ENCODE measurements at places on chromosomes 5 and 9.

DNA sequence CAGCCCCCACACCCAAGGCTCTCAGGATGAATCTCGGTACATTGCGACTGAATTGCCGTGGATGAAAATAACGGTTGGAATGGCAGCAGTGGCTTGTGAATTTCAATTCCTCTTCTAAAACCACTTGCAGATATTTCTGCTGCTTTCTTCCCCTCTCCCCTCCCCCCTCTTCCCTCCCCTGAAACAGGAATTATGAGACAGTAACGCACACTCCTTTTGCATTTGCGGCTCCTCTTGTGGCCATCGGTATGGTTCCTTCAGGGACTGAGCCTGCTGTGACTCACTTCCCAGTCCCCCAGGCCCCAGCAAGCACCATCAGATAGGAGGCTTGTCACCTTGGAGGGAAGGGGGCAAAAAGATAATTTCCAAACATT lies 9.7 kb downstream of the DCANP1 start:
- no peak for DNase-seq

GRCh38 chr5:2721385-2722138 lies 29.9 kb downstream of the IRX2 start:
- DNase-seq: no peak

GRCh38 chr5:42434047-42434724 lies 10.9 kb downstream of the GHR start:
- no peak for DNase-seq

DNA sequence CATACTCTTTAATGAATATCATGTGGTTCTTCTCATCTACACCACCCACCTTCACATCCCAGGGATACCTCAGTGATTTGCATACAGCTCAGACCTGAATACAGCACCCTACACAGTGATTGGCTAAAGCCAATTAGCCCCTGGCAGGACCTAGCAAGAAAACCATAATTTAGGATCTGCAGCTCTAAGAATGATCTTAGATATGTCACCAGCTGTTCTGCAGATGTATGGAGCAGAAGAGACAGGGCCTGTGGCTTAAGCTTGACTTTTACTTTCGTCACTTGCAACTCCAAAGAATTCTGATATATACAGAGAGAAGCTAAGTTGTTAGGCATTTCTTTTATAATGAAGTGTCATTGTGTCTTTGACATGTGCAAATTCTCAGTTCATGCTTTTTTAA lies 483.2 kb upstream of the C9orf72 start:
- DNase-seq: no peak

DNA sequence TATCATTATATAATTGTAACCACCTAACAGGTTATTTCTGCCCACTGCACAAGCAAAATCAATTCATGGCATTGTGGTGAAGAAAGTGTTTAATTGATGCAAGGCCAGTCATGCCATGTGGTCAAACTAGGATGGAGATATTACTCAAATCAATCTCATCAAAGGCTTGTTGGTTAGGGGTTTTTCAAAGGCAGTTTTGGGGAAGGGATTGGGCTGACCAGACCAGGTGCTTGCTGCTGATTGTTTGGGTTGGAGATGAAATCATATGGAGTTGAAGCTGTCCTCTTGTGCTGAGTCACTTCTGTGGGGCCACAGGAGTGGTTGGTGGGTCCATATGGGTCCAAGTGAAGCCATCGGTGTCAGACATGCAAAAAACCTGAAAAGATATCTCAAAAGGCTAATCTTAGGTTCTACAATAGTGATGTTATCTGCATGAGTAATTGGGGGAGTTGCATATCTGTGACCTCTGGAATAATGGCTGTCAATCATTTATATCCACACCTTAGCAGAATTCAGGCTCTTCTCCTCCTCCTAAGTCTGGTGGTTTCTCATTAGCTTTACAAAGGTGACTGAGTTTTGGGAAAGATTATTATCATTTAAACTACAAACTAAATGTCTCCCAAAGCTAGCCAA lies 44.9 kb downstream of the HMGCS1 start:
- DNase-seq: no peak

GRCh38 chr5:915946-916345 lies 23.3 kb downstream of the TRIP13 start:
- no peak for DNase-seq

GRCh38 chr9:91037511-91038482 lies 236.2 kb downstream of the SYK start:
- DNase-seq: no peak

GRCh38 chr5:127206320-127207113 lies 84.1 kb upstream of the MEGF10 start:
- DNase-seq: no peak

GRCh38 chr5:167713896-167714295 lies 577.5 kb upstream of the WWC1 start:
- no peak for DNase-seq

DNA sequence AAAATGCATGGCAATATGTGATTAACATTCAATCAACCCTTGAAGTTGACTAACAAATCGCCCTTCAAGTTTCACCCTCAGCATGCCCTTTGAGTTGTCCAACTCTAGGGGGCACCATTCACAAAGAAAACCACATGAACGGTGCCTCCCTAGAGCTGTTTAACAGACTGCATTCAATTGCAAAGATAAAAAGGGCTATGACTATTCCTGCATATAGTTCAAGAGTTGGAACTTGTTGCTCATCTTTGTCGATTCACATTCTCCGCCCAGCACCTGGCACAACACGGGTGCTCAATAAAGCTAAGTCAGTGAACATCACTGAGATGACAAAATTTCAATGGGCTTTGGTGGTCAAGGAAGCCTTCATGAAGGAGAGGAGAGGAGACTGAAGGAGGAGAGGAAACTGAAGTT lies 69.6 kb upstream of the SLC30A5 start:
- DNase-seq: no peak

GRCh38 chr5:152572812-152573211 lies 167.7 kb upstream of the NMUR2 start:
- no peak for DNase-seq

DNA sequence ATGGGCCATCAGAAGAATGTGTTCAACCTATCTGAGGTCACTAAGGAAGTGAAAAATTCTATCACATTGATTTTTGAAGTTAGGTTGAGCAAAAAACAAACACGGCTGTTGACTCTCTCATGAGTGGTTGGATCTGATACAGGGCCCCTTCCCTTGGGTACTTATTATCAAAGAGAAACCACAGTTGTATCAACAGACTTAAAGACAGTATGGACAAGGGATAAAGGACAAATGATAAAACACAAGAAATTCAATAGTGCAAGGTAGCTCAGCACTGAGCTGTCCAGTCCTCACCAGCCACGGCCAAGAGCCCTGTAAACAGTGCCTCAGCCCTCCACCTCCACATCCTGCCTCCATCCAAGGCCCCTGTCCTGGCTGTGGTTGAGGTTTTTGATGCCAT lies 86.9 kb downstream of the UBE2QL1 start:
- no peak for DNase-seq

DNA sequence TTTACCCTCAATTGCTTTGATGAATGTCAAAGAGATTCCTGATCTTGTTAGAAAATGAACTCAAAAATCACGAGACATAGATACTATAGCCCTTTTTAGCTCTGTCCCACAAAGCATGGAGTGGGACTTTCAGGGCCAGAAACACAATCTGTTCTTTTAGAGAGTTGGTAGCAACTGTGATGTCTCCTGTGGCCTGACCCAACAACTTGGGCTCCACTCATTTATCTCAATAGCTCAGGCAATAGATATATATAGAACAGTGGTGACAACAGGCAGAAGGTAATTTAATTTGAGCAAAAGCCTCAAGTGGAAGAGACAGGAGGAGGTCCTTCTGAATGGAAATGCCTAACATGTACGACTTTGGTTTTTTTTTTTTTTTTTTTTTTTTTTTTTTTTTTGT lies 25.2 kb downstream of the TLR4 start:
- DNase-seq: no peak

DNA sequence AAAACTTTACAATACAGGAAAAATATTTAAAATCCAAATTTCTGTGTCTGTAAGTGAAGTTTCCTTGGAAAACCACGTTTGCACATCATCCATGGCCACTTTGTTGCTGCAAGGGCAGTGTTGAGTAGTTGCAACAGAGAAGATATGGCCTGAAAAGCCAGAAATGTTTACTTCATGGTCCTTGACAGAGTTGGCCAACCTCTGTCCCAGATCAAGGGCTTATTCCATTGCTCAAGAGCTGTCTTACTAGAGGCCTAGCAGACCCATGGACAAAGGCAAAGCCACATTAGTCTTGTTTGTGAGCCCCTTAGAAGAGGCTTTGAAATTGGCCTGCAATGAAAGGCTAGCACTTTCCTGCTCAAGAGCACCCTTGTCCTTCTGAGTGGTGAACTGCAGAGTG lies 119.4 kb downstream of the GAS1 start:
- no peak for DNase-seq

GRCh38 chr9:135788576-135789300 lies 86.8 kb downstream of the KCNT1 start:
- no peak for DNase-seq

DNA sequence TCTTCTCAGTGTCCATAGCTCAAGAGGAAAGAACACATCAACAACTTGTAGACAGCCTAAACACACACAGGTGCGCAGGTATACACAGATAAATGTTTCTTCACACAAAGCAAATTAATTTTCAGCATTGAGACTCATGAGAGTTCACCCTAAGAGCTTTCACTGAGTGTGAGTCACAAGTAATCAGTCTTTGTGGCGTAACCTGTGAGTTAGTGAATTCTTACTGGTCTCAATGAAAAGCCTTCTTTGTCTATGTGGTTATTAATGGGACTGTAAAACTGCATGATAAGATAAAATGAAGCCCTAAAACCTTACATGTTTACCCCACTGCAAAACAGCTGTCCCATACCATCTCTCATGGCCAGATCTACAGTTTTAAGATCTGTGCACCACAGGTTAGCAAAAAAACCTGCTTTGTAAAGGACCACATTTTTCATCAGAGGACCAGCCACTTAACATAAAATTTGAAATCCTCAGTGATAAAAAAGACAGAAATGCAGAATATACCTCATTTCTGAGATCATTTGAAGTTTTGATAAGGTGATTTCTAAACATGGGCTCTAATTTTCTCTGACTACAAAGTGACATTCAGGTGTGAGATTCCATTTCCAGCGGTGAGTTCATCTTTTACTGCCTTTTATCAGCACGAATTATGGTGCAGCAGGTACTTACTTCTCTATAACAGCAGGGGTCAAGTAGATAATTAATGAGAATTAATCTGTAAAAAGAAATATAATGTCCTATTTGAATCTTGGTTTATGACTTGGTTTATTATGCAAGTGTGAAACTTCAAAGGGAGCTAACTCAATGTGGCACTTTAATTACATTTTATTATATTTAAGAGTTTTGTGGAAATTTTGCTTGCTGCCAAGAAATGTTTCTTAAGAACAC lies 335.7 kb upstream of the PIK3R1 start:
- no peak for DNase-seq

DNA sequence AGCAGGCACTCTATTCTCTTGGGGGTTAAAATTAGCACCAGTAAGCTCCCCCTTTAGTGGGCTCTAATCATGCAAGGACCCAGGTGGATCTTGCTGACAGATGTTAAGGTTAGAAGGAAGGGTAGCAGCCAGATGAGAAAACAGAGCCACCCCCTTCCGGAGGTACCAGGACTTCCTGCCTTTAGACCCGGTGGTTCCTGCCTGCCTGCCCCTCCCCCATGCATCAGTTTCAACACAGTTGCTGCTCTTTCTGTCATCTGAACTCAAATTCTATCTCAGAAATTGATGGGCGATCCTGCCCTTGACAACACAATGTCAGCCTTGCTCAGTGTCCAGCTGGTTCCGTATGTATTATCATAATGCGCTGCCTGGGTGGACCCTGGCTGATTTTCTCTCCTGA lies 287.3 kb downstream of the EBF1 start:
- DNase-seq: peak; percentile 27

- DNase-seq: no peak
These were observed 52.6 kb downstream of the CRB2 start for GRCh38 chr9:123408313-123409262.

DNA sequence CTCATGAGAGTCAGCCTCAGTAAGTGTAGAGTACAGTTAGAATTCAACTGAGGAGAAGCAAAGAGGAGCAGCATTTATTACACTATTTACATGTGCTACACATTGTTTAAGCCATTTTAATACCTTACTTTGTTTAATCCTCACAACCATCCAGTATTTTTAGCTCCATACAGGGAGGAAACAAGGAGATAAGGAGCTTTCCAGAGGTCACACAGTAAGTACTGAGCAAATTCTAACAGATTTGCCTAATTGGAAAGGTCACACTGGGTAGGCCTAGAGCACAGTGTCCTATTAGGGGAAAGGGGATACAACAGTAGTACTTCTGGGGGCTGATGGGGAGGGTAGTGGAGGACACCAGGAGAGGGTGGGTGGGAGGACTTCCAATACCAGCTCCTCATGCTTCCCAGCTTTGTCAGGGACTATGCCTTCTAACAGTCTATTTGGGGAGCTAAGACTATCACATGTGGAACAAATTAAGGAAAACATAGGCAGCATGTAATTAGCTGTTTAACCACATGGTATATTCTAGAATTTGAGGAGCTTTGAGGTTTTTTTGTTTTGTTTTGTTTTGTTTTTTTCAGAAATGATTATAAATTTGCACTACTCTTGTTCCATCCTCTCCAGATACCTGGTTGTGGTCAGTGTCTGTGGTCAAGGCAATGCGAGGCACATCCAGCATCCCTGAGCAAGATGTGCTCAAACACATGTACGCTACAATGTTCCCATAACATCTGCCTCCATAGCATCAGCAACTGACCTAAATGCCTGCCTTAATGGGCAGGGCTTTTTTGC lies 96.0 kb upstream of the SLC12A2 start:
- no peak for DNase-seq

- no peak for DNase-seq
These were observed 2.1 kb downstream of the GTF3C4 start for GRCh38 chr9:132672413-132672690.

DNA sequence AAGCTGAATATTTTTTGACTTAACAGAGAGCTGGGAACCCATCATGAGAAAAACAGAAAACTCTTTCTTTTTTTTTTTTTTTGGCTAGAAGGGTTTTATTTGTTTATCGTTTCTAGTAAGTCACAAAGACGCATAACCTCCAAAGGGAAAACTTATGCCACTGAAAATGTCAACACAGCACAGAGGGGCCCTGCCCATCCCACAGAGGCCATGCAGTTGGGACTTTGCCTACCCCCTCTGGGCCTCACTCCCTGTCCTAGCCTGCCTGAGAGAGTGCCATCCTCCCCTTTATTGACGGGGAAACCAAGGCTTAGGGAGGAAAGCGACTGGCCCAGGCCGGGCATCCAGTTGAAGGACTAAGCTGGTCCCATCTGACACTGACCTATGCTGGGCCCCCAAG lies 74.7 kb downstream of the VAV2 start:
- DNase-seq: no peak

- DNase-seq: no peak
These were observed 25.1 kb downstream of the PDGFRB start for GRCh38 chr5:150130493-150130922.

GRCh38 chr9:98775831-98776441 lies 20.4 kb downstream of the ANKS6 start:
- DNase-seq: peak; percentile 16
